ENCODE measurements at places on chromosomes 2 and 18.

DNA sequence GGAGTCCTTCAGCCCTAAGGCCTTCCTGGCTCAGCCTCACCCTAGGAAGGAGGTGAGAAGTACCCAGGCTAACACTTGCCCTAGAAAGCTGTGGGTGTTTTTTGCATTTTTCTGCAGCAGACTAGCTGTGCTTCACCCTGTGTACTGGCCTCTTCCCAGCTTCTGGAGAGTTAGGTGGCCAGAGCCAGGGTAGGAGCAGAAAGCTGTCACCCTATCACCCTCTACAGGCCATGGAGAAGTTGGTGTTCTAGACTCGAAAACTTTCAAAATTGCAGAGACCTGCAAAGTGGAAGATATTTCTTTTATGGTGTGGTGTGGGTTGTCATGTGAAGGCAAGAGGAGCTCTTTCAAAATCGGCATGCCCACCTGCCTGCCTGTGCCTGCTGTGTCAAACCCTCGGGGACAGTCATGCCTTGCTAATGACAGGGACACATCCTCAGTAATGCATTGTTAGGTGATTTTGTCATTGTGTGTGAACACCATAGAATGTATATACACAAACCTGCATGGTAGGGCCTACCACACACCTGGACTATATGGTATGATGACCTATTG is 29.8 kb downstream of the EHD3 start:
- DNase-seq: no peak

GRCh38 chr18:12253027-12253426 is 1.1 kb upstream of the CIDEA start:
- DNase-seq: no peak

GRCh38 chr18:37361335-37362157 is 204.1 kb downstream of the CELF4 start:
- DNase-seq: no peak

GRCh38 chr2:21748501-21748900 is 624.7 kb downstream of the TDRD15 start:
- DNase-seq: no peak

- no peak for DNase-seq
Observed at GRCh38 chr18:9742524-9743131, 34.5 kb downstream of the RAB31 start.

- DNase-seq: no peak
Observed at GRCh38 chr2:96163415-96163767, 18.2 kb upstream of the DUSP2 start.

DNA sequence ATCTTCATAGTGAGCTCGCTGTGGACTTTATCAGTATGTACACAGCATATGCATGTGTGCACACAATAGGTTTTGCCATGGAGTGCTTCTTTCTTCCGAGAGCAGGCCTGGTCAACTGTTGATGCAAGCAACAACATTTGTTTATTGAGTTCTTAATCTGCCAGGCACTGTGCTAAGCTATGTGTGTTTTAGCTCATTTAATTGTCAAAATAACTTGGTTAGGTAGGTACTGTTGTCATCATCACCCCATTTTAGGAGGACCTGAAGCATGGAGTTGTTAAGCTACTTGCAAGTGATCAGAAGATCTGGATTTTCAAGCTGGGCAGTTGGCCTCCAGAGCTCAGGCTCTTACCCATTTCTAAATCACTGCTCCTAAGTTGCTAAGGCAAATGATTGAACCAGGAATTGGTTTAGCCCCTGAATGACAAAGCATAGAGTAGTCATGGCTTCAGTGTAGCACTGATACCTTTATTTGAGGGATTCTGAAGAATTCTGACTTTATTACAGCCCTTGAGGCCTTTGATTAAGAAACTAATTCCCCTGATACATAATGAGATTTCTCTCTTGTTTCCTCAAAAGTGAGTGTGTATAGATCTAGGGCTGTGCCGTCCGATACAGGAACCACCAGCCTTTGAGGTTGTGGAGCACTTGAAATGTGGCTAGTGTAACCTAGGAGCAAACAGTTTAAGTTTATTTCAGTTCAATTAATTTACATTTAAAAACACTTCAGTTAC is 132.9 kb downstream of the FMNL2 start:
- no peak for DNase-seq

DNA sequence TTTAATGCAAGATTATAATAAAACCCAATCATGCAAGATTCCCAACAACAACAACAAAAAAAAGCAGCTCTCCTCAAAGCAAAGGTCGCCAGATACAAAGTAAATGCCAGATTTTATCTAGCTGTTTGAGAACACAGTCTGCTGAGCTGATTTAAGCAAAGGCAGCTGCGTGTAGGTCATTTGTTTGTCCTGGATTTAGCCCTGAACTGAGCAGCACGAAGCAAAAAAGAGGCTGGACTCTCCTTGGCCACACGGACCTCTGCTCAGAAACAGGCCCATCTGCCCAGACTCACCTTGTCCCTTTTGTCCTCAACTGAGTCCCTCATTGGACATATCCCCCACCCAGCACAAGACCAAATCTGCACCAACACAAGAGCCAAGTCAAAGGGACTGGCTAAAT is 91.5 kb downstream of the PID1 start:
- no peak for DNase-seq

- DNase-seq: no peak
Observed at GRCh38 chr2:219228911-219229304, 528 bp downstream of the ATG9A start.

Data from iPS-NIHi11 (cell line).